AG08396 (cell line): ENCODE measurements at places on chromosomes 7 and 10.

DNA sequence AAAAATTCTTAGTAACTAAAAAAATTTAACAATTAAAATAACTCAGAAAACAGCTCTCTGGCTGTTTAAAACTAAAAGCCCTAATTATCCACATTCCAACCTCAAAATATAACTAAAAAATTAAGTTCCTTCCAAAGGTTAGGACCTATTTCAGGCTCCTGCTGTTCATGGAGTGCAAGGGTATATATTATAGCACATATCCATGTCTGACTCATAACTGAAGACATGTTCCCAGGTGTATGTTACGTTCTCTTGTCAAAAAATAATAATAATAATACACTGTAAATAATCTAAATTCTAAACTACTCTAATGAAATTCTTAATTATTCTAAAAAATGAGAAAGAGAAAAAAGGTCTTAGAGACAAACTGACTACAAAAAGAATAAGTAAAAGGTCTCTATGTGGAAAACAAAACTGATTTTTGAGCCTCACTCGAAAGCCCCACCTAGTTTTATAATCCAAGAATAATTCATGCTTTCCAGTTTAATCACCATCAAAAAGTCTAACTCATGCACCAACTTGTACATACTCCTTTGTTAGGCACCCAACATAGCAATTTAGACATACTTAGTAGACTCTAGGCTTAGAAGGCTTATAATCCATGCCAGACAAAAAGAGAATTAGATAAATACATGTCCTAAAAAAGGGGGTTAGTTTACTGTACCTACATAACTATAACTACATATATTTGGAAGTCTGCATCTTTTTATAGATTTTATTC lies 171.4 kb downstream of the KMT2E start:
- DNase-seq: no peak

DNA sequence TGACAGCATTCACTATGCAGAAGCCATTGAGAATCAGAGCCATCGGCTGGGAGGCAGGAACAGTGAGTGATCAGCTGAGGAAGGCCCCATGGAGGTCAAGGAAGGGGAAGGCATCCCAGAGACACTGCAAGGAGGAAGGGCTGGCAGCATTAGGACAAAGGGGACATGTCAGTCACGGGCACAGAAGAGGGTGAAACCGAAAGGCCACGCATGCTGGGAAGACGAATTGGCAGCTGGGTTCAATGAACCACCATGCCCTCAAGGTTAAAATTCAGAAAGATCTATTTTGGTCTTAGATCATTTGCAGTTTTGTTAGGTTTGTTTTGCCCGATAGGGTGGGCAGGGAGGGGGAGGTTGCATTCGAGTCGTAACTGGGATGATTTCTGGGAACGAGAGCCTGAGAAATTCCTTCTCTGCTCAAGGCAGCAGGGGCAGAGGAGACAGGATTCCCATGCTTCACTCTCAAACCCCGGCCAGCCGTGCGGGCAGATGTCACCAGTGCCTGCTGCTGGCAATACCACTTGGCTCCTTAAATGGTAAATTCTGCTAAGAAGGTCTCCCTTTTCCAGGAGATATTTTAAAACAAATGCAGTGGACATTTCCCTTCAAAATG lies 57.7 kb downstream of the ASB13 start:
- DNase-seq: no peak

DNA sequence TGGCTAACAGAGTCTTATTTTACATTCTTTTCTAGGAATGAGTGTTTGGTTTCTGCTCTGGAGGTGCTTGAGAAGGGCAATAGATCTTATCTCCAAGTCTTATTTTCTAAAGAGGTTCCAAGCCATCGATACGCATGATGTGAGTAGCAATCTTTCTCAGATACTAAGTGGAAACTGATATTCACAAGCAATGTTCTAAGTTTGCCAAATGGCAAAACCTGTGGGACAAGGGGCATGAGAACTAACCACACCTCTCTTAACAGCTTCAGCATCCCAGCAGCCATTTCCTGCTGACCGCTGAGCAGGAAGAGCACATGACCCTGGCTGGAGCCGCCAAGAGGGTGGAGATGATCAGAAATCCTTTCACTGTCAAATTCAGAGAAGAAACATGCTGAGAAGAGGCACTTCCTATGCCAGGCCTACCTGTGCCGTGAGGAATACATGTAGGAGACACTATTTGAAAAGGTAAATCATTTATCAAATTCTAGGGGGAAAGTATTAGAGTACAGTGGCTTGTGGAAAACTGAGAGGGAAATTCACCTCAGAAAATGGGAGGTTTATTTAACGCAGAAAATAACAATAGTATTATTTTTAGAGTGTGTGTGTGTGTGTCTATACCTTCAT lies 35.2 kb downstream of the CCDC71L start:
- DNase-seq: no peak

DNA sequence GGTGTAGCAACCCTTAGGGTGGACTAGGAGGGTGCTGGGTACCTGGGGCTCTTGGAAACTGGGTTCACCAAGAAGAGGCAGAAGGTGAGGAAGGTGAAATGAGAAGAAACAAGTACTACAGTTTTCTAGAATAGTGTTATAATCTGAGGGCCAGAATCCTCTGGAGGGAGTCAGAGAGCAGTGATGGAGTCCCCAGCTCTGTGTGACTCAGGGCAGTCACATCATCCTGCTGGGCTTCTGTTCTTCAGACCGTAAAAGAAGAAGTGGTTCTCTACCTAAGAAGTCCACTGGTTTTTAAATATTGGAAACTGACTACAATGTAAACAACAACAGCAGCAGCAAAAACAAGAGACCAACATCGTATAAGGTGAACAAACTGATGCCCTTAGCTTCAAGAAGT lies 197.3 kb downstream of the PRPF18 start:
- peak; percentile 28 for DNase-seq

DNA sequence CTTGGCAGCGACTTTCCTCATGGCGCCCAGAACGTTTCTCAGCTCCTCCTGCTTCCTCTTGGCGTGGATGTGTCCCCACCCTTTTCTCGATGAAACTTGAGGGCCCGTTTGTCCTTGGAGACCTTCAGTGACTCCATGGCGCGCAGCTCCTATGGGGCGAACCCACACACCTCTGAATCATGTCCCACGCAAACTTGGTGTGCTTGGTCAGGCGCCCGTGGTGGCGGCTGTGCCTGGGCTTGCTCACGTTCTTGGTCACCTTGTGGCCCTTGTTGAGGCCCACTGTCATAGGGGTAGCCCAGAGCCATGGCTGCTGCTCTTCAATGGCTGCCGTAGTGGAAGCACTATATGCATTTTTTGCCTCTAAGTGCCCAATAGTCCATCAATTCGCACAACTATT lies 117.5 kb upstream of the FOXP2 start:
- no peak for DNase-seq

DNA sequence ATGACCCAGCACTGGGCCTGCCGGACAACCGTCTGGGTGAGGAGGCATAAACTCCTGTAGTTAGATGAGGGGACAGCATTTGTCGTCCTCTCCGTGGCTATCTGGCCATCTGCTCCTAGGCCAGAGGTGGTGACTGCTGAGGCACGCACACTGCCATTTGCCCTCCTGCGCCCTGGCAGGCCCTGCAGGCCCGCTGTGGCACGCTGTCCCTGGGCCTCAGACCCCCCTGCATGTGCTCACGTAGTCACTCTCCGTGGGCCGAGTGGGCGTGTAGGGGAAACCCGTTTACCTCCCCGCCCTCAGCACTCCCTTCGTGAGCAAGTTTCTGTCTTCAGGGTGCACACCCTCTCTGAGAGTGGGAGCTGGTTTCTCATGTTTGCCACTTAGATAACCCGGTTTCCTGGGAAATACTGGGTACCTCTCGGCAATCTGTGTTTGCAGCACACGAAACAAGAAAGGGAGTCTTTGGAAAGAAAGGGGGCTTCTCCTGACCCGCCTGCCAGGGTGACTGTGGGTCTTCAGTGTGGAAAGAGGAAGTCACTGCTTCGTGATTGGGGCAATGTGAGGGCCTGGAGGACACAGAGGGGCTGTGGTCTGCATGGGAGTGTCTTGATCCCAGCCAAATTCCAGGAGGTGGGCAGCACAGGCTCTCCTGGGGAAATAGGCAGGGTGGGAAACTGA lies 10.8 kb downstream of the ADAMTS14 start:
- no peak for DNase-seq

- DNase-seq: no peak
Observed at GRCh38 chr7:49597805-49598204, 175.6 kb upstream of the VWC2 start.

GRCh38 chr7:21253740-21254687 lies 173.9 kb upstream of the SP4 start:
- DNase-seq: peak; percentile 22

DNA sequence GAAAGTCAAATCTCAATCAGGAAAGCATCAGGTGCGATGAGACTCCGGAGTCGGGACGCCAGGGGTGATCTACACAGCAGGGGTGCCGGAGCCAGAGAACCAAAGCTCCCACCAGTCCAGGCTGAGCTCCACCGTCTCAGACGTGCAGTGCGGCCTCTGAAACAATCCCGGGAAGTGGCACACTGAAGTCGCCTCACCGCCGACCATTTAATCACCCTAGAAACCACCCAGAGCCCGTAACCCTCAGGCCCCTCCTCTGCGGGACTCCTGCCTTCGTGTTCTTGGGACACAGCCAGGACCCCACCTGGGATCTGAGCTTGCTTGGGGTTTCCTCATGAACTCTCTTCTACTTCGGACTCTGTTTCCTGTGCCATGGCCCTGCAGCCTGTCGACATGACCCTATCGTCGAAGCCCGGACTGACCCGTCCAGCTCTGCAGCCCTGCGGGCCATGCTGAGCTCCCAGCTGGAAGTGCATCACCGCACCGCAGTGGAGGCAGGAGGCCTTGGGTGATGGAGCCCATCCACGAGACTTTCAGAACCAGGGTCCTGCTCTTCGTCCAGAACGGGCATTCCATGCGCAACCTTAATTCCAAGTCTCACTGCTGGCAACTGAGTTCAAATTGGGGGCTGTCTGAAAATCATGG lies 266.4 kb downstream of the PTPRN2 start:
- no peak for DNase-seq

- DNase-seq: no peak
Observed at GRCh38 chr10:7651853-7652470, 14.8 kb downstream of the ITIH5 start.

DNA sequence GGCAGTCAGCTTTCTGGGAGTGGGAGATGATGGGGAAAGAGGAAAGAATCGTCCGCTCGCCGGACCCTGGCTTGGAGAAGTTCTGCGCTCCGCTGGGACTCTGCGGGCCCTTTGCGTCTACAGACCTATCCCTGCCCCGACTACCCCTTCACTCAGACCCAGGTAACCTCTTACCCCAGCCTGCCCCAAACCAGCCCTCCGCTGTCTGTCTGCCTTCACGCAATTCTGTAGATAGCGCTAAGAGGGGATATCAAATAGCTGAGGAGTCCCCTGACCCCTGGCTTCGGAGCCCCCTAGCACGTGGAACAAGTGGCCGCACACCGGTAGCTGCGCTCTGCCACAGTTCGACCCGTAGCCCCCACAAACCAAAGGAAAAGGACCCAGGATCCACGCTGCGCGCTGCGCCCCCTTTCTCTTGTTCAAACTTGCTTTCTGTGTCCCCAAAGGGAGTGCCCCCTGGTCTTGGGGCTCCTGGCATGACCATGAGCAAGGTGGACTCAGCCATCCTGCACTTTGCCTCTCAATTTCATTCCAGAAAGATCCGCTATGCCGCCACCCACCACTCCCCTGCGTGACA lies 7.0 kb downstream of the HOXA4 start:
- no peak for DNase-seq

DNA sequence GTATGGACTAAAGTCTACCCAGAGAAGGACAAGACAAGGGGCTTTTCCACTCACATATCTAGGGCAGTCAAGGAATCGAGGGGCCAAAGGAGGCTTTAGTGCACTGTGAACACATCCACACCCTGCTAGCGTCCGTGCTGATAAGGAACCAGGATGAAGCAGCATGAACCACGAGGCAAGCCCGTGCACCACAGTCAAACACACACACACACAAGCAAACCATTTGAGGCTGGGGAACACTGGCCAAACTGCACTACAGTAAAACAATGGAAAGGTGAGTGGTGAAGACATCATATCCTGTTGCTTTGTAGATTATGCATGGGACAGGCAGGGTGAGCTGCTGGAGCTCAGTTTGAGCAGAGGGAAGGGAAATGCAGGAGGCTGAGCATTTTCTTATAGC lies 177.4 kb upstream of the CDCA7L start:
- no peak for DNase-seq

DNA sequence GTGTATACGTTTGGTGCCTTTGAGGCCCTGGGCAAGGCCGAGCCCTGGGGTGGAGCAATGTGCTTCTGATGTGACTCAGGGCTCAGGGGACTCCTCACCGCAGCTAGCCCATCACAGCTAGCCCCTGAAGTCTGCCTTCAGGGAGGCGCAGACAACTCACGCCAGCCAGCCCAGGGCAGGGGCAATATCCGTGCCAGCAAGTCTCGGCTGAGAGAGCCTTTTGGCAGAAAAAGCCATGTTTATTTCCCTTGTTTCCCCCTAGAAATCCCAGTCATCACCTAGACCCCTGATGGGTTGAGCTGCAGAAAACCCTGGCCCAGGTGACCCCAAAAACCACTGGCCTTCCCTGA lies 90.4 kb downstream of the CHST15 start:
- no peak for DNase-seq

GRCh38 chr7:39948375-39948955 lies 1.6 kb upstream of the CDK13 start:
- no peak for DNase-seq

GRCh38 chr10:62043421-62044021 lies 142.0 kb downstream of the ARID5B start:
- peak; percentile 12 for DNase-seq

- DNase-seq: no peak
Observed at GRCh38 chr7:19775578-19775977, 2.2 kb upstream of the TMEM196 start.

- peak; percentile 76 for DNase-seq
Observed at GRCh38 chr7:55245271-55245723, 119.8 kb upstream of the LANCL2 start.

DNA sequence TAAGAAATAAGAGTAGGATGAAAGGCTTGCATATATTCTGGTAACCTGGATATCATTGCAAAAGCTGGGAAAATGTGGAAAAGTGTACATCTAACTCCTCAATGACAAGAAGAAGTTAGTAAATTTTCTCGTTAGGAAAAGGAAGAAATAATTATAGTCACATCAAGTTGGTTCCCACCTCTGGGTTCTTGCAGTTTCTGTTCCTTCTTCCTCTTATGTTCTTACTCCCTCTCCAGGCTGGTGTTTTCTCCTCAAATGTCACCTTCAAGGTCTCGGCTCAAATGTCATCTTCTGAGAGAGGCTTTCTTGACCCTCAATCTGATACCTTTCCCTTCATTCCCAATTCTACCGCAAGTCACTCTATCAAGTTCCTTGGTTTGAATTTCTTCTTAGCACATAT lies 64.4 kb downstream of the ENTPD1 start:
- no peak for DNase-seq

DNA sequence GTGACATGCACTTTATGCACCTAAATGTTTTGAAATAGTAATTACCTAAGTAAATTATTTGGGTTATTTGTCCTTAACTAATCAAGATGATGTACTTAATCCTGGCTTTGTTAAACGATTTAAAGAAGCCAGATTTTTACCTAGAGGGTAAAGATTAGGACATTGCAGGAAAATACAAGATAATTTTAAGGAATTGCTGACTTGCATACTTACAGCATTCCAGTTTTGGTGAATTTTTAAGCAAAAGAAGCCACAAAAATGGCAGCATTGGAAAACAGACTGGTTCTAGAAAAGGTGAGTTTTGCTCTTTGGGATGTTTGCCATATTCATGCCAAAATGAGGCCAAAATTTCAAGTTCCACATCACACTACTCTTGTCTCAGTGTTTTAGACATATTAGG lies 33.4 kb downstream of the BCAP29 start:
- DNase-seq: no peak

GRCh38 chr10:79463578-79464496 lies 18.4 kb upstream of the ZCCHC24 start:
- DNase-seq: no peak

- DNase-seq: no peak
Observed at GRCh38 chr10:63525021-63525420, 3.8 kb downstream of the REEP3 start.

GRCh38 chr10:6729071-6729774 lies 149.1 kb upstream of the PRKCQ start:
- DNase-seq: peak; percentile 75
